Fibroblast of mammary gland (primary cell): ENCODE measurements at places on chromosomes 2 and 18.

DNA sequence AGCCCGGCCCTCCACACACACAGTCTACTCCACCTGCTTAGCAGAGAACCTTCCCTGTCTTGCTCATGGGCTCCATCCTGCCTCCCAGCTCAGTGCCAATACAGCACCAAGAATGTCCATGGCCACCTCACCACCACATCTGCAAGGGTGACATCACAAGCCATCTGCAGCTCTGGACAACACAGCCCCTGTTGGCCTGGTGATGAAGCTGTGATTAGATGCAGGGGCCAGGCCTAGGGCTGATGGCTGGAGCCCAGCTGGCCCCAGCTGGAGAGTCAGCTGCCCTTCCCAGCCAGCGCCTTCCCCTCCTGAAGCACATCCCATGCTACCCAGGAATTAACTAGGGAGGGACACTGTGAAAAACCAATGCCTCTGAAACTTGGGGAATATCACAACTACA, 91.1 kb downstream of the TTC32 start:
- peak; percentile 39 for DNase-seq

DNA sequence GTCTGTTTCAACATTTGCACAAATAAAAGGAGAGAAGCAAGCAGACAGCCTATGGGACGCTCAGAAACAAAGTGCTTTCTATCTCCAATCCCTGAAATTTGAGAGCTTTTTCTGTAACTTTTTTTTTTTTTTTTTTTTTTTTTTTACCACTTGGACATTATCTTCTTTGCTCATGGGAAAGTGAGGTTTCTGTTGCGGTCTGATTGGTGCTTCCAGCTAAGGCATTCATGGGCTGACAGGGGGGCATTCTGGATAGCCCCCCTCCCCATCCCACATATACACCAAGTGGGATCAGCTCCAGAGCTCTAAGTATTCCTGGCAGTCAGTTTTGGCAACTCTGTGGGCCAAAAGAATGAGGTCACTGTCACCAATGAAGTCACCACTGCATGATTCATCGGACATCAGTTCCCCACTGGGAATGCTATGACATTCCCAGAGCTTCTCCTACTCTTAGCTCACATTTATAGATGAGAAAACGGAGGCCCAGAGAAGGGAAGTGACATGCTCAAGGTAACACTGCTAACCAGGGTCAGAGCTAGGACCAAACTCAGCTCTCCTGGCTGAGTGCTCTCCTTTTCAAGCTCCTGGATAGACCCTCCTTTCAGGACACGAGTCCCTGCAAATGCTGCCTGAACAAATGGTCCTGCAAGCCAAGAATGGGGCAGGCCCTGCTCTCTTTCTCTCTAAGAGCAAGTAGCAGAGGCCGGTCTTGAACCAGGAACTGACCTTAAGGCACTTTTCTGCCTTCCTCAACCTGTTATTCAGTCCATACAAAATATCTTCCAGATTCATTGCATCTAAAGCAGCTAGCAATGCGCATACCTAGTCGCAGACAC, 61.3 kb downstream of the TMEM247 start:
- DNase-seq = peak; percentile 87

DNA sequence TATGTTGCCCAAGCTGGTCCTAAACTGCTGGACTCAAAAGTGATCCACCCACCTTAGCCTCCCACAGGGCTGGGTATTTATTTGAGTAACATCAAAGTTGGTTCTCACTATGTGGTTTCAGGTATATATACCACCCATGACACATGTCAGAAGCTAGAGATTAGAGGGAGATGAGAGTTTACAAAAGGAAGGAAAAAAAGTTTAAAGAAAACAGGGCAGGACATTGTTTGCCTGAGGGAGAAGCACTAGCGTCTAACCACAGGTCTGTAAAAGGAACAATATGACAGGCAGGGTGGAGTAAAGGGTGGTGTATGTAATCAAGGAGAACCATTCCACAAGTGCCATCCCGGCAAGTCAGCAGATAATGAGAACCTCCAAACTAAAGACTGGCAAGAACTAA, 8.5 kb downstream of the CEP76 start:
- no peak for DNase-seq

- no peak for DNase-seq
Observed at GRCh38 chr2:14554849-14555545, 77.5 kb upstream of the LRATD1 start.

- no peak for DNase-seq
Observed at GRCh38 chr2:183001948-183002347, 36.3 kb downstream of the NCKAP1 start.

GRCh38 chr2:237389831-237390230, 24.1 kb downstream of the COL6A3 start:
- no peak for DNase-seq

DNA sequence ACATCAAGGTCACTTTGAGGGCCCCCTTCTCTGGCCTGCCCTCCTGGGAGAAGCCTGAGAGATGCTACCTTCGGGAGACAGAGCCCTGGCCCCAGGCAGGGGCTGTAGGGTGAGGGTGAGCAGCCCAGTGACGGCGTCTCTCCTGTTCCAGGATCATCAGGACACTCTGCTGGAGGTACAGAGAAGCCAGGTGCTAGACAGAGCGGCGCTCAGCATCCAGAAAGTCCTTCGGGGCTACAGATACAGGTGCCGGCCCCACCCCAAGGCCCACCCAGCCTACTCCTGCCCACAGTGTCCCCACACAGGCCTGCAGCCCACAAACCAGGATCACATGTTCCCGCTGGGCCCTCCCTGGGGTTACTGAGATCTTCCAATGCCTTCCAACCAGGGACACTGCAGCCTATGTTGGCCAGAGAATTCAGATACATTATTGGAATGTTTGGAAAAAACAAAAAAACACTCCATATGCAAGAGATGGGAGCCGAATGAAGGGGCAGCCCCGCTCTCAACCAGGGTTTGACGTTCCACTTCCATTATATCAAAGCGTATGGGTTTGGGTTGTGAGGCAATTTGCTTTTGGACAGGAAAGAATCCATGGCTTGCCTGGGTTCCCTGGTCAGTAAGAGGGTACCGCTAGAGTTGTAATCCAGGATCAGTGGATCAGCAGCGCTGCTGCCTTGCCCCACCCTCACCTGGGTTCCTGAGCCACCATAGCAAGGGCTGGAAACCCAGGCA, 49.5 kb upstream of the GPR17 start:
- no peak for DNase-seq

GRCh38 chr2:20198001-20198400, 26.9 kb downstream of the SDC1 start:
- DNase-seq = no peak

- DNase-seq = no peak
Observed at GRCh38 chr2:176702131-176702530, 432.9 kb downstream of the MTX2 start.

GRCh38 chr18:4020026-4020425, 435.1 kb downstream of the DLGAP1 start:
- no peak for DNase-seq

GRCh38 chr18:56448751-56449150, 189.6 kb downstream of the TXNL1 start:
- DNase-seq = no peak

DNA sequence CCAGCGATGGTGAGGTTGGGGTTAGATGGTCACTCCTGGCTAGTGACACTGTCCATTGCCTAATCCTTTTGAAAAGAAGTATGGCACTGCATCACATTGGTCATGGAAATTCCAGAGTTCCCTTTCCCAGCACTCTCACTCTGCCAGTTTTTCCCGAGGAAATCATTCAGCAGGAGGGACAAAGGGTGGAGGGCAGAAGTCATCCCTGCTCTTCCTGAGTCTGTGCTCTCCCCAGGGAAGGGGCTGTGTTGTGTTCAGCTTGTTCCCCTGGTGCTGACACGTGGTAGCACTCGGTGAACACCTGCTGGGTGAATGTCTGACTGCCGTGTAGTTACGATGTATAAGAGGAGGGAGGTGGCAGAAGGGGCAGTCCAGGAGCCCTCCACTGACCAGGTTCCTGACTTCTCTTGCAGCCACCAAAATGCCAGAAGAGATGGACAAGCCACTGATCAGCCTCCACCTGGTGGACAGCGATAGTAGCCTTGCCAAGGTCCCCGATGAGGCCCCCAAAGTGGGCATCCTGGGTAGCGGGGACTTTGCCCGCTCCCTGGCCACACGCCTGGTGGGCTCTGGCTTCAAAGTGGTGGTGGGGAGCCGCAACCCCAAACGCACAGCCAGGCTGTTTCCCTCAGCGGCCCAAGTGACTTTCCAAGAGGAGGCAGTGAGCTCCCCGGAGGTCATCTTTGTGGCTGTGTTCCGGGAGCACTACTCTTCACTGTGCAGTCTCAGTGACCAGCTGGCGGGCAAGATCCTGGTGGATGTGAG, 21.6 kb downstream of the STEAP3 start:
- no peak for DNase-seq

DNA sequence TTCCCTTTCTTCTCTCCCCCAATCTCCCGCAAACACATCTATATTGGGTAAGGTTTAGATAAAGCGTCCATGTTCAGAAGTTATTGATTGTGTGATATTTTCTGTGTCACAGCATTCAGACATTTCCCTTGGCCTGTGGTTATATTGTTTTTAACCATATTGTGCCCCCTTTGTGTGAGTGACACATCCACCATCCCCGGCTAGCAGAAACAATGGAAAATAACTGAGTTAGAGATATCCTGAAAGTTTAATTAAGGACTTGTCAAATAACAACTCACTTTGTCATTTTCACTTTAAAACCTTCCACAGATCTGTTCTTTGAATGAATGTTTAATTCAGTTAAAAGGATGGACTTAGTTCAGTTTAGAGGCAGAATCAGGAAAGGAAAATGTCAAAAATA, 151.0 kb downstream of the KCNJ3 start:
- no peak for DNase-seq

GRCh38 chr2:30915486-30915885, 108.2 kb upstream of the CAPN13 start:
- DNase-seq = no peak

- DNase-seq = peak; percentile 47
Observed at GRCh38 chr2:112674229-112674628, 28.5 kb downstream of the SLC20A1 start.

DNA sequence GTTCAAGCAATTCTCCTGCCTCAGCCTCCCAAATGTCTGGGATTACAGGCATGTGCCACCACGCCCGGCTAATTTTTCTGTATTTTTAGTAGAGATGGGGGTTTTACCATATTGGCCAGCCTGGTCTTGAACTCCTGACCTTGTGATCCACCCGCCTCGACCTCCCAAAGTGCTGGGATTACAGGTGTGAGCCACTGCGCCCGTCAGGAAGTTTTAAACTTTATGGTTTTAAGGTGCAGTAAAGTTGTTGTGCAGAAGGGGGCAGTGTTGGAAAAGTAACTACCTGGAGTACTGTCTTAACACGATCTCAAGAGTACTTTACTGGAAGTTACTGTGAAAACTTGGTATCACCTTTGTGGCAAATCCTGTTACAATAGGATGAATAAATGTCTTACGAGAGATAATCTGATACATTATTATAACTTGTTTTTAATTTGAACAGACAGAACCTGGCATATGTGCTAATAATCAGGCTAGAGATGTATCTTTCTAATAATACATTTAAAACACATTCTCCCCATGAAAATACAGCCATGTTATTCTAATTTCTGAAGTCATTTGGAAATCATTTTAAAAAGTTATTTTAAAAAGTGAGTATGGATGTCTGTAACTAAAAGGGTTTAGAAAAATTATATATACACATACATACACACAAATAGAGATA, 10.8 kb downstream of the SPDYA start:
- DNase-seq = peak; percentile 72

DNA sequence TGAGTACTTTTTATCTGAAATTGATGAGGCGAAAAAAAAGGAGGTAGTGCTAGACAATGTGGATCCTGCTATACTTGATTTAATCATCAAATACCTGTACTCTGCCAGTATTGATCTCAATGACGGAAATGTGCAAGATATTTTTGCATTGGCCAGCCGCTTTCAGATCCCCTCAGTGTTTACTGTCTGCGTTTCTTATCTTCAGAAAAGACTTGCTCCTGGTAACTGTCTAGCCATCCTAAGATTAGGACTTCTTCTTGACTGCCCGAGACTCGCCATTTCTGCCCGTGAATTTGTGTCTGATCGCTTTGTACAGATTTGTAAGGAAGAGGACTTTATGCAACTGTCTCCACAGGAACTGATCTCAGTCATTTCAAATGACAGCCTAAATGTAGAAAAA, 453 bp downstream of the KLHL41 start:
- no peak for DNase-seq

GRCh38 chr18:46843372-46843771, 73.9 kb downstream of the PIAS2 start:
- no peak for DNase-seq

- DNase-seq = peak; percentile 46
Observed at GRCh38 chr2:191249156-191249813, 4.1 kb downstream of the MYO1B start.

GRCh38 chr2:61018318-61018755, 282 bp upstream of the PUS10 start:
- peak; percentile 45 for DNase-seq

GRCh38 chr2:41920812-41921211, 127.0 kb upstream of the PKDCC start:
- DNase-seq = no peak

- DNase-seq = no peak
Observed at GRCh38 chr2:28355521-28356094, 37.0 kb upstream of the FOSL2 start.

GRCh38 chr2:151841047-151841424, 12.8 kb upstream of the ARL5A start:
- no peak for DNase-seq

DNA sequence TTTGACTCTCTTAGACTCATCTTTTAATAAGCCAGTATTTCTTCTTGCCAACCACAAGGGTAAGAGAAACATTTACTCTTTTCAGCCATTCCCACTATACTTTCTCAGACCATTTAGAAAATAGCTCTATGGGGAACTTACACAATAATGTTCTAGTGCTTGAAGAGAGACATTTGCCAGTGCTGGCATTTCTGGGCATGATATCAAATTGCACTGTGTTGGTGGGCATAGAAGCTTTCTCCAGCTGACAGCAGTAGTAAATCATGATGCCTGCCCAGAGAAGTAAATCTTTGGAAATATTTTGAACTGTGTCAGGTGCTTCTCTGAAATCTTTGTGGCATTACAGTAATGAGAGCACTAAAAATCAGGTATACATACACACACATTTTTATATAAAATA, 346.6 kb downstream of the CBLN2 start:
- no peak for DNase-seq

DNA sequence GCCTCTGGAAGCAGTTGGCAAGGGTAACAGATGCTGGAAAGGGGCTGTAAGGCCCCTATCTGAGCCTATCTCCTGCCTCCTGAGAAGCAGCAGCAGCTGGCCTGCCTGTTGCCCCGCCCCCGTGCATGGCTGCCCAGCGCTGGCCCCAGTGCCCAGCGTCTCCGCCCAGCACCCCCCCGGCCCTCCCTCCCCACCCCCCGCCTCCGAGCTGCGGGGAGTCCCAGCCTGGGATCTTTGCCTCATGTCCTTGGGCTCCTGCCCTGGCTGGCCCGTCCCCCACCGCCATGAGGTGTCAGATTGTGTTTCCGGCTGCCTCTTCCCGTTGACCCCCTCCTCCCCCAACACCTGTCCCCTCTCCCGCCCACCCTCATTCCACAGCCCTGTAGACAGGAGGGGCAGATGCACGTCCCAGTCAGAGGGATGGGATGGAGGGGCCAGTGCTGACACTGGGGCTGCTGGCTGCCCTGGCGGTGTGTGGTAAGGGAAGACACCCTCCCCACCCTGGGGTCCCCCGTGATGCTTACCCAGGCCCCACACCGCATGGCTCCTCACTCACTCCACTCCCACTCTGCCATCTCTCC, at the start of gene CHRND:
TSS of gene CHRND (plus strand) at position 370 of the 581 bp plus-strand sequence. CDS start at position 426, 56 bp downstream.
- DNase-seq = no peak

- no peak for DNase-seq
Observed at GRCh38 chr2:227428731-227429285, 41.1 kb upstream of the SCYGR1 start.
